ENCODE measurements at places on chromosomes 2 and 18.

GRCh38 chr2:178328037-178328436, 122.9 kb downstream of the PRKRA start:
- ATAC-seq: no peak

GRCh38 chr2:46268196-46268595, 29.0 kb upstream of the EPAS1 start:
- no peak for ATAC-seq

- ATAC-seq: no peak
Measured at GRCh38 chr2:173019755-173020154, 55.9 kb upstream of the MAP3K20 start.

GRCh38 chr2:120977582-120978358, 242.1 kb downstream of the GLI2 start:
- no peak for ATAC-seq

- ATAC-seq: no peak
Measured at GRCh38 chr2:192311701-192312460, 117.1 kb upstream of the TMEFF2 start.

GRCh38 chr18:59189746-59190145, 30.2 kb upstream of the GRP start:
- no peak for ATAC-seq

DNA sequence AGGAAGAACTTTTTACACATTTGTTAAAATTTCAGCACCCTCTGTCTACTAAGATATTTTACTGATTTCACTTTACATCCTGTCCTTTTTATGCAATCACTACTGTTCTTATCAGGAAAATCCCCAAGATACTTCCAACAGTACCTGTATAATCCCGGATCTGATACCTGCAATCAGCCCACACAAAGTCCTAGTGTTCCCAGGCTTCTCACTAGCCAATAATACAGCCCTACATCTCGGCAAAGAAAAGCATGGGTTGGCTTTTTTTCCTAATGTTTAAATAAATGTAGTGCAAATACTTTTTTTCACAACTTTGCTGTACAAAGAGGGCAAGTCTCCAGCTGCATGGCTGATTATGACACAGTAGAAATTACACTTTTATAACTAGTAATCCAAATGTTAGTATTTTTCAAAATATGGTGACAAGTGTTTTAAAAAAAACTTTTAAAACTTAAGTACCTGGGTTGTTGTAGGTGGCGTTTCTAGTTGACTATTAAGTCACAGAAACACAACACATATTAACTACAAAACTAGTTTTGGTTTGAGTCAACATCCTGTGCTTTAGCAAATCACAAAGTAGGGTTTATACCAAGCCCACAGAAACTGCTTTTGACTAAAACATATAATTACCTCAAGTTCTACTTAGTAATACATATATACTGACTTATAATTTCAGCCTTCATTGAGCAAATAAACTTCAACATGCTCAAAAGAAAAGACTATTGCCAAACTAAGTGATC, 19.5 kb downstream of the CNOT11 start:
- no peak for ATAC-seq

DNA sequence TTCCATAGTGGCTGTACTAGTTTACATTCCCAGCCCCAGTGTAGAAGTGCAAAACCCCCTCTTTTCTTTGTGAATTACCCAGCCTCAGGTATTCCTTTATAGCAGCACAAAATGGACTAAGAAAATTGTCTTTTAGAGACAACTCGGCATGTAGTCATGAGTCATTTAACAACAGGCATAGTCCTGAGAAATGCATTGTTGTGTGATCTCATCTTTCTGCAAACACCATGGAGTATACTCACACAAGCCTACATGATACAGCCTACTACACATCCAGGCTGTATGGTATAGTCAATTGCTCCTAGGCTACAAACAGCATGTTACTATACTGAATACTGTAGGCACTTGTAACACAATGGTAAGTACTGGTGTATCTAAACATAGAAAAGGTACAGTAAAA, 44.4 kb upstream of the MBP start:
- ATAC-seq: peak; percentile 89

GRCh38 chr18:55585065-55585919, 2.7 kb downstream of the TCF4 start:
- ATAC-seq: no peak

DNA sequence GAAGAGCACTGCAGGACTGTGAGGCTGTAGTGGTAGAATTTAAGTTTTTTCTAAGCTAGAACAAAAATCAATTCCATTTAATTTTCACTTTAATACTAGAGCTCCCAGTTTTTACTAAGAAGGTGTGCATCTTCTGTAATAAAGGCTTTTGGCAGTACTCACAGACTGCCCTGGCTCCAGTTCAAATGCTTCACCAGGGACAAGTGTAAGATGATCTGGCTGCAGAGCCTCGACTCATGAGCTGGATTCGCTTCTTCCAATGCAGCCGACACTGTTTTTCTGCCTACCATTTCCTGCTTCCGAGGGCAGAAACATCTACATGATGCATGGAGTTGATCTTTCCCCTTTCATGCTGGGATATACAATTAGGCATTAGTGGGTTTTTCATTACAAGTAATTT, 87.0 kb downstream of the FARSB start:
- ATAC-seq: no peak

GRCh38 chr2:42342061-42342794, 18.8 kb downstream of the COX7A2L start:
- ATAC-seq: peak; percentile 97

DNA sequence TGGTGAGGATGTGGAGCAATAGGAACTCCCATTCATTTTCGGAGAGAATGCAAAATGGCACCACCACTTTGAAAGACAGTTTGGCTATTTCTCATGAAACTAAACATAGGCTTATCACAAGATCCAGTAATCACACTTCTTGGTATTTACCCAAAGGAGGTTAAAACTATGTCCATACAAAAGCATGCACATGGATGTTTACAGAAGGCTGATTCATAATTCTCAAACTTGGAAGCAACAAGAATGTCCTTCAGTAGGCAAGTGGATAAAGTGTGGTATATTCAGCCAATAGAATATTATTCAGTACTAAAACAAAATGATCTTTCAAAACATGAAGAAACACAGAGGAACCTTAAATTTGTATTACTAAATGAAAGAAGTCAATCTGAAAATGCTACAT, 440.6 kb downstream of the FBXO15 start:
- ATAC-seq: no peak
